Type B pancreatic cell (in vitro differentiated cells): ENCODE measurements at places on chromosomes 11 and 22.

- DNase-seq = no peak
These were observed 461 bp downstream of the TBC1D10A start for GRCh38 chr22:30326255-30326705.

- no peak for DNase-seq
These were observed 31.6 kb downstream of the TTC12 start for GRCh38 chr11:113345978-113346377.

- DNase-seq = no peak
These were observed 4.8 kb upstream of the PAX6 start for GRCh38 chr11:31815711-31816467.

- DNase-seq = no peak
These were observed 22.8 kb downstream of the PICALM start for GRCh38 chr11:86046116-86046515.

GRCh38 chr11:116275635-116276034 is 497.2 kb downstream of the BUD13 start:
- DNase-seq = no peak

- DNase-seq = no peak
These were observed 1458.6 kb upstream of the TENM4 start for GRCh38 chr11:80899381-80899780.

DNA sequence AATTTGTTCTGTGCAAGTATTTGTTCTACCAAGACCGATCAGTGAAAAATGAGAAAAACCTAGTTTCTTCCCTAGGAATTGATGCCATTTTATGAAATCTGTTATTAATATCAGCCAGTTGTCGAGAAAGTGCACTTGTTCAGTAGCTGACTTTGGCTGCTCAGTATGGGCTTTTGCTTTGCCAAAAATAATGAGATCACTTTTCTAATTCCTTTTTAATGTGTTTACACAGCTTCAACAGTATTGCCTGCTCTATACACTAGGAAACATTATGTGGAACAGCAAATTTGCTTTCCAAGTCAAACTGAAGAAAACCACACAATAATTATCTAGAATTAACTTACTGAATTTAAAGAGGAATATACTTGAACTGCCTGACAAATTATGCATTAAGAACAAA is 34.4 kb downstream of the SCUBE2 start:
- no peak for DNase-seq

GRCh38 chr11:56659755-56660154 is 3.7 kb upstream of the OR5AR1 start:
- DNase-seq = no peak

DNA sequence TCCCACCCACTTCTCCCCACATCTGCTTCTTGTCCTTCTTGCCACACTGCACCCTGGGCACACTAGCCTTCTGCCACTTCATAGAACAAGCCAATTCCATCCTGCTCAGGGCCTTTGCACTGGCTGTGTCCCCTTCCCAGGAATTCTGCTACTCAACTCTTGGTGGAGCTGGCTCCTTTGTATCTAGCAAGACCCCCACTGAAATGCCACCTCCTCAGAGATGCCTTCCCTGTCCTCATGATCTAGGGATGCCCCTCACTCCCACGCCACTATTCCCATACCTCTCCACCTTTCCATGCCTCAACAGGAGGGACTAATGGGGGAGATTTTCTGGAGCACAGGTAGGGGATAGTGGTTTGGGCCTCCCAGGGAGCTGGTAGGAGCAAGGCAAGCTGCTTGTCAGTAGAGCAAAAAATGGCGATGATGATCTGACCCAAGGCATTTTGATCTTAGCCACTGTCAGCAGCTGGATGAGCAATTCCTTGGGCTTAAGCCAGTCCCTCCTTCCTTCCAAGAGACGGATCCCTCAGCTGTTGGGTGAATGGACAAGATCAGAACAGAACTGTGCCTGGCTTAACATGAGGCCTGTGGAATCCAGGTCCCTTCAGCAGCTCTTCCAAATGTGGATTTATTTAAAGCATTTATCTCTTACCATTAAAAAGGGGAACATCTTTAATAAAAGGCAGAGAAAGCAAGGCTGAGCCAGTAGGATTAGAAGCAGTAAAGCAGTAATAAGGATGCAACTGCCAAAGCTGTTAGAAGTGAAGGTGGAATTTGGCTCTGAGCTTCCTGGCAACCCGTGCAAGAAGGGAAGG is 4.0 kb upstream of the PRDM11 start:
- peak; percentile 40 for DNase-seq
